ENCODE measurements at places on chromosomes 2 and 18.

DNA sequence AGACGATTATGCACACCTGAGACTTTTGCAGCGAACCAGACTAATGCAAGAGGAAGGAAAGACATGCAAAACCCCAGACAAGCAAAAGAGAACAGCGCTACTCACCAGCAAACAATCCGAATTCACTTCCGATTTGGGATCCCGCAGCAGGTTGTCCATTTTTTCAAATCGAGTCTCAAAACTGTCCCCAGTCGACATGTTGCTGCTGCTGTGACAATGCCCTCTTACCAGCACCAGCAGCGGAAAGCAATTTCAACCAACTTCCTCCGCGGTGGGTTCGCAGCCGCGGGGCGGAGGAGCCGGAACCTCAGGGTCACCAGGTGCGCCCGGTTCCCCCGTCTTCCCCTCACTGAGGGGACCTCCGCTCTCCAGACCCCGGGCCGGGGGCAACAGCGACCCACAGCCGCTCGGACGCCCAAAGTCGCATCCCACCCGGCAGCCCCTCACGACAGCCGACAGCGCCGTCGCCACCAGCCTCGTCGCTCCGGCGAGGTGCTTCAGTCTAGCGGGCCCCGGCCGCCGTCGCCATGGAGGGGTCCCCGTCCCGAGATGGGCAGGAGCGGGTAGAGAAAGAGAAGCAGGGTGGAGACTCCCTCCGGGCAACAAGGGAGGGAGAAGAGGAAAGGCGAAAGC is 784 bp downstream of the ROCK1 start:
- DNase-seq: peak; percentile 18

DNA sequence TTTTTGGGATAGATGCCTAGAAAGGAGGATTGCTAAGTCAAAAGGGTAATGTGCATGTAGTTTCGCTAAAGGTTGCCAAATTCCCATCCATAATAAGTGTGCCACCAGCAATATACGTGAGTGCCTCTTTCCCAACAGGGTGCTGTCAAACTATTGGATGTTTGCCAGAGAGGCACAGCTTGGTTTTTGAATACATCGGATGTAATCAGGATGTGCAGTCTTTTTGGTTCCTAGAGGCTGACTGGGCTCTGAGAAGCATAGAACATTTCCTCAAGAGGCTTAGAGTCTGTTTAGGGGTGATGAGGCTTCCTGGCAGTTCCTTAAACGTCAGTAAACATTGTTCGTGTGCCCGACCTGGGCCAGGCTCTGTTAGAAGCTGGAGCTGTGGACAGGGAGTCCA is 28.0 kb downstream of the AGAP1 start:
- no peak for DNase-seq

DNA sequence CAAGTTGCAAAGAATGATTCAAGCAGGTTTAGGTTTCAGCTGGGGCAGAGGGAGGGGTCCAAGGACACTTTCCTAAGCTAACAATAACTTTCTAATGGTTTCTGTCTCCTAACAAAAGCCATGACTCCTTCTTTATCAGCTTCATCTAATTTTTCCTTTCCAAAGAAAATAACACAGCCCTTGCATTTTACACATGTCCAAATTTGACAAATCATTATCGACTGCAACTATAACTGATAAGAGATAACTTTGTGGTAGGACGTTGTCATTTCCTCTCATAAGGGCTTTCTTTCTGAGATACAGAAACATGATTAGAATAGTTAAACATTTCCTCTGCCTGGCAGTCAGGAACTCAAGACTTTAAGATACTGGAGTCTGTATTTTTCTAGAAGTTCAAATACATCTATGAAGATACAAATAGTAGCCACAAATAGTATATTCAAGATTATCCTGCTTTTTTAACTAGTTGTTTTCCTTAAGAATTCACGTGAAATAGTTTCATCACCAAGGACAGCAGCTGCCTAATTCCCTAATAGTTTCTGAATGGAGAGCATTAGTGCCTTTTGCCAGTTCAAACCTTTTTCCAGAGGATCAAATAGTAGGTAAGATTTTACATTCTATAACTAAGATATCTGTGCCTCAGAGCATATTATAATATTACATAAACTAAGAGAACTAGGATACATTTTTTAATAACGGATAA is 263.2 kb downstream of the EXOC6B start:
- DNase-seq: no peak

- DNase-seq: no peak
Measured at GRCh38 chr2:109129921-109130722, 1.1 kb downstream of the SH3RF3 start.

DNA sequence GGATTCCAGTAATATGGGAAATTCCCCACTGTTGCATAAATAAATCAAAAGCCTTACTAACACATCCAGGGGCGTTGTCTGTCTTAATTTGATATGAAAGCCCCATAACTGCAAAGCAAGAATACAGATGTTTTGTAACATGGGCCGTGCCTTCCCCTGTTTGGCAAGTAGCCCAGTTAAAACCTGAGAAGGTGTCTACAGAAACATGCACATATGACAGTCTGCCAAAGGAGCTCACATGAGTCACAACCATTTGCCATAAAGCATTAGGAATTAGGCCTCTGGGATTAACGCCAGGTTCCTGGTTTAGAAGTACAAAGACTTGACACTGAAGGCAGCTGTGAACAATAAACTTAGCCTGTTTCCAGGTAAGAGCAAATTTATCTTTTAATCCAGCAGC is 43.1 kb upstream of the LONRF2 start:
- no peak for DNase-seq

DNA sequence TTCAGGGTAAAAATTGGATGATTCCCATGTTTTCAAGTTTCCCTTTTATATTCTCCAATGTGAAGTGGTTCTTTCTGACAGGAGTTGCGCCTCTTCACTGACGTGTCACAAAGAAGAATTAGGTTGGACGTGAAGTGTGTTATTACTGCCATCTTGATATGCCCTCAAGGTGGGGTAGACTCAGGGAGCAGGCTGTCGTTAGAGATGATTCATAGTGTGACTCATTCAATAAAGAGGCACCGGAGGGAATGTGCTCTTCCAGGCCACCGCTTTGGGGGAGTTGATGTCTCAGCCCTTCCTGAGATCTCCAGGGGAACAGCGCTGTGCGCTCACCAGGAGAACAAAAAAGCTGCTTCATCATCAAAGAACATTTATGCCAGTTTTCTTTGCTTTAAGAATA is 3.6 kb upstream of the DGKD start:
- peak; percentile 35 for DNase-seq

All from T47D (cell line).